ENCODE measurements at places on chromosomes 11 and 22.

- no peak for ATAC-seq
These were observed 5.1 kb downstream of the CD82 start for GRCh38 chr11:44570411-44571155.

DNA sequence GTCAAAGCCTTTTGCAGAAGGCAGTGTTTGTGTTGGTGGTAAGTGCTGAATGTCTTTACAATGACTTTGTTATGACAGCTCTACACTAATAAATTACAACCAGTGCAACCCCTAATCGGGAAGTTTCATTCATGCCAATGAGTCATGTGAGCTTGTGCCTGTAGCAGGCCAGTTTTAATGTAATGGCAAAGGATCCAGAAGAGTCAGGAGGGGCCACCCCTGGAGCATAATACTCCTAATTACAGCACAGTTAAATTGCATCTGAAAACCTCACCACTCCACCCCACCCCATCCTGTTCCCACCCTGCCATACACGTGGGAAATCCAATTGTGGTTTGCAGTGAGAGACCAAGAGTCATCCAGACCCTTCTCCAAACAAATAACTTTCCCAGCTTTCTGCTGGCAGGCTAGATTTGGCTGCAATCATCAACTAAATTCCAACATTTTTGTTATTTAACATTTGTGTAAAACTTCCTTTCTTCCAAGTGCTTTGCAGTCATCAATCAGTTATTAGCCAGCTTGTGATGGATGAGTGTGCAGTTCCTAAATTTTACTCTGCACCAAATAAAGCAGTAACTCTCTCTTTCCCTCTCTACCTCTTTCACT lies 277.3 kb upstream of the FAT3 start:
- ATAC-seq, result no peak

GRCh38 chr11:114243461-114244372 lies 52.5 kb upstream of the NNMT start:
- no peak for ATAC-seq

DNA sequence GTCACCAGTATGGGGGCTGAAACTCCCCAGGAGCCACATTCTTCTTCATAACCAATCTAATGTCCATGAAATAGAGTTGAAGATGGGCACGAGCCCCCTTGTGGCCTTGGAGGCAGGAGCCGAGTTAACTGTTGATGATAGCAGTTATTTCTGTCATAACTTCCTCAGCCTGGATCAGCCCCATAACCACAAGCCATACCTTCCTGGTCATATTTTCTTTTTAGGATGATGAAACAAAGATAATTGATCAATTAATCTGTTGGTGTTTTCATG lies 65.0 kb upstream of the TTC12 start:
- no peak for ATAC-seq

DNA sequence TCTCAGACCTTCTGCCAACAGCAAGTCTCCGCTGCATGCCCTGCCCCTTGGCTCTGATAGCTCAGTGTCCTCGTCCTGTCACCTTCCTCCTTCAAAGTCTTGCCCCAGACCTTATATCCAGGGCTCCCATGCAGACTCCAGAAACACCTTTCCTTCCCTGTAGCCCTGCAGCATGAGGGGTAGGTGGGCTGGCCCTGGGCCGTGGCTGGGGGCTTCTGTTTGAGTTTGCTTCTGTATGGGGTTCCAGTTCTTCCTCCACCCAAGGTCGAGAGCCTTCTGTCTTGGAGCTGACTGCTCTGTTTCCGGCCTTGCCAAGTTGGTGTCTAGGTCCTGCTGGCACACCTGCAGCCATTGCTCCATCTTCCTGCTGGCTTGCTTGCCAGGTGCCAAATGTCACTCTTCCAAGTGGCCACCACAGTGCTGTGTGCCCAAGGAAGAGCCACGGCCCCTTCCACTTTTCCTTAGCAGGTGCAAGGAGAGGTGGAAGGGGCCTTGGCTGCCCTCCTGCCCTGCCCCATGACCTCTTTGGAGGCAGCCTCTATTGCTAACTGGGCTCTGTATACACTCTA lies 74.8 kb upstream of the NECTIN1 start:
- ATAC-seq, result no peak

- peak; percentile 84 for ATAC-seq
These were observed 54.1 kb downstream of the MCAM start for GRCh38 chr11:119262668-119263351.

- no peak for ATAC-seq
These were observed 142.7 kb downstream of the FBXO7 start for GRCh38 chr22:32617271-32617670.

DNA sequence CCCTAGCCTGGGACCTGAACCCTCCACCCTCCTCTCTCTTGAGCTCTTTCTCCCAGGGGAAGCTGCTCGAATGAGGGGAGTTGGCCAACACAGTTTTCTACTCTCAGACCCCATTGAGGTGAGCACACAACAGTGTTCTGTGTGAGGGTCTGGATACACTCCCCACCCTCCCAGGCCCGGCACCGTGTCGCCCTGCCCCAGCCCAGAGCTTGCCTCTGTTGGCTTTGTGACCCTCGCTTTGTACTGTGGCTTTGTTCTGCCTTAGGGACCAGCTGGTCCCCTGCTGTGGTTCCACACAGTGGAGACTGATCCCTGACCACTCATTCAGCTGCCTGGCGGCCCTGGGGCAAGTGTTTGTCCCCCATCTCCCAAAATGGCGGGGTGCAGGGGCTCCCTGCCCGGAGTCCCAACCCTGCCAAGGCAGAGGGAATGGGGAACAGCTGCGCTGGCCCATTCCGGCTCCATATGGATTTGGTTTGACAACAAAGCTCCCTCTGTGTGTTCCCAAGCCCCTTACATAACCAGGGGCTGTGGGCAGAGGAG lies 8.3 kb downstream of the ST3GAL4 start:
- ATAC-seq, result no peak

GRCh38 chr11:111878849-111879636 lies at the start of the genes CFAP68 and FDXACB1:
Gene CFAP68 (plus strand): TSS chr11:111879541. CDS start chr11:111879561, 20 bp downstream.
Gene FDXACB1 (minus strand): TSS chr11:111879165. CDS start chr11:111879132, 33 bp downstream.
- peak; percentile 93 for ATAC-seq

- peak; percentile 69 for ATAC-seq
These were observed 11.0 kb downstream of the CRELD2 start for GRCh38 chr22:49929211-49929979.

- no peak for ATAC-seq
These were observed 71.5 kb downstream of the FAT3 start for GRCh38 chr11:92296138-92296515.

- no peak for ATAC-seq
These were observed 25.8 kb downstream of the RSPH14 start for GRCh38 chr22:23115825-23116494.

DNA sequence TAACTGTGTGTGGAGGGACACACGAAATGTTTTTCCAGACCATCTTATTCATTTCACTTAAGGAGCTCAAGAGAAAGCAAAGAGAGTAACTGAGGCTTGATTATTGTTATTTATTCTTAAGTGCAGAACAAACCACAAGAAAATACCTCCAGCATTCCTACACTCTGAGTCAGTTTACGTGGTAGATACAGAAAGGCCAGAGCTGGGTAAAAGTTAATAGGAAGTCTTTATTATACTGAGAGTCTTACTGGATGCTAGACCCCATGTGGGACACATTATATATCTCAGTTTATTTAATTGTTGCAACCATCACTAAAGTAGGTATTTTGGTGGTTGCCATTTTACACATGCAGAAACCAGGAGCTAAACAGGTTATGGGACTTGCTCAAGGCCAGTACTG lies 261.4 kb upstream of the POU2AF2 start:
- no peak for ATAC-seq

GRCh38 chr11:114015117-114015516 lies 40.2 kb downstream of the HTR3A start:
- no peak for ATAC-seq

DNA sequence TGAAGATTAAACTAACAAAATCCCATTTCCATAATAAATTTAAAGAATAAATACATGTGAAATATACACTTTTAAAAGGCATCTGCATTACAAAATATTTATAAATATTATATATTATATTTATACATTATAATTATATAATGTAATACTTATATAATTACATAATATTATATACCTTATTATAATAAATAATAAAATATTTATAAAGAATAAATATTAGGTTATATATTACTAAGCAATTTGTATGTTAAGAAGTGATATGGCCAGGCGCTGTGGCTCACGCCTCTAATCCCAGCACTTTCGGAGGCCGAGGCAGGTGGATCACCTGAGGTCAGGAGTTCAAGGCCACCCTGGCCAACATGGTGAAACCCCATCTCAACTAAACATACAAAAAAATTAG lies 97.8 kb downstream of the CADM1 start:
- no peak for ATAC-seq

GRCh38 chr22:36239150-36239400 lies 252 bp downstream of the APOL2 start:
- no peak for ATAC-seq

Data from activated T-helper 17 cell treated with anti-CD3 and anti-CD28 coated beads, Interleukin-2, amount 50 U/mL, for 72 hours (primary cell).